ENCODE measurements at places on chromosomes 6 and 20.

DNA sequence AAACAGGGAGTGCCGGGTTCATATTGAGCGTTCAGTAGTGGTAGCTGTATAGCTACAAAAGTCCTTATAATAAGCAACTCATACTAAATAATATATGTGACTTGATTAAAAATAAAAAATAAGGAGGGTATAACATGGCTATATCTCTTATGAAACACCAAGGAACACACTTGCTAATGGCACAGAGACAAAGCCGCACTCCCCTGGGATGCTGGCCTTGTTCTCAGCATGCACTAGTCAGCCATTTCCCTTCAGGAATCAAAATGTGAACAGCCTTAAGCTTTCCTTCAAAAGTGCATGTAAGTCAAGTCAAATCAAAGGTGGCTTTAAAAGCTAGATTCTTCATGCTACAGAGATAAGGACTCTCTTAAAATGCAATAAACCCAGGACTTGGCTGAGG, 9.4 kb downstream of the HMGCLL1 start:
- ATAC-seq = no peak

DNA sequence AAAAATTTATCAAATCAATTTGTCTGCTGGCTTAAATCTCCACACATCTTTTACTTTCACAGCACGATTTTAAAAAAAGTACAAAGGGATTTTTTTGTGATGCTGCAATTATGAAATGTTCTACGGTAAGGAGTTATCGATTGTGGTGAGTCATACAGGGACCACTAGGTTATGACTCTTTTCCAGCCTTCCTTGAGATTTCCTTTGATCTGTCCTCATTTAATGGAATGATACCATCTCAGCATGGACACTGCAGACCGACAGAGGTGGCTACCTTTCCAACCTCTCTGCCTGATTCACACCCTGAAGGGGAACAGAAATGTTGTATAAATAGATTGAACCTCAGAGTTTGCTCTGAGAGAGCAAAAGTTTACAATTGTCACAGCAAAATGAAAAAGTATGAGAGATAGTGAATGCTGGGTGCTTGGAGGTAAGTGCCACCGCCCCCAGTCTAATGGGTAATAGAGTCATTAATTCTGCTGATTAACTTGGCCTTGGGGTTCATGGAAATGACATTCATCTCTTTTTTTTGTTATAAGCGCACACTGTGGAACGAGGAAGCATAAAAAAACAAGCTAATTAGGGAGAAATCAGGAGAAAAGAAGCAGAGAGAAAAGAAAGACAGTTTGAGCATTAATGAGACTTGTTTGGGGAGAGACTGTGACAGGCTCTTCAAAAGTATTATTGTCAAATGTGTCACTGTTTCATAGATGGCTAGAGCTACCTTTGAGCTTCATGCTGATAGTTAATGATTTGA, 306.0 kb downstream of the RNF144B start:
- ATAC-seq = no peak

DNA sequence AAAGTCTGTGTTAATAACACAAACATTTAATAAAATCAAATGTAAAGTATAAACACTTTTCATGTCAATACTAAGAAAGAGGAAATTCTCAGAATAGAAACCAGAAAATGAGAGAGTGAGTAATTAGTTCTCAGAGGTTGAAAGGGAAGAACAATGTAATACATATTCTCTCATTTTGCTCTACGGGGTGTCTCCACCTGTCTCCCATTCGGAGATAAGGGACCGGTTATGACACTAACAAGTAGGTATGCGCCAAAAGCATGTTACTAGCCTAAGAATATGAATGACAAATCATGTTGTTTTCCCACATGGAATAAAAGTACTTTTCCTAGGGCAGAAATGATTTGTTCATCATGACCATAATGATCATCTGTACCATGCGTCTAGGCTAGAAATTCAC, 35.6 kb upstream of the PRELID3B start:
- no peak for ATAC-seq

DNA sequence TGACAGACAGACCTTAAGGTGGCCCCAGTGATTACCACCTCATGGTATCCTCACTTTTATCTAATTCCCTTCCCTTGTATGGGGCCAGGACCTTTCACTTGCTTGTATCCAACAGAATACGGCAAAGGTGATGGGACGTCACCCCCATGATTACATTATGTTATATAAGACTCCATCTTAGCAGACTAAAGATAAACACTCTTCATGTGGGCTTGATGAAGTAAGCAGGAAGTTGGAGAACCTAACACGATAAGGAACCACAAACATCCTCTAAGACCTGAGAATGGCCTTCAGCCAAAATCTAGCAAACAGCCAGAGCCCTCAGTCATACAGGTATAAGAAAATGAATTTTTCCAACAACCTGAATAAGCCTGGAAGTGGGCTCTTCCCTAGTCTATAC, 8.0 kb downstream of the SLC17A3 start:
- ATAC-seq = no peak

DNA sequence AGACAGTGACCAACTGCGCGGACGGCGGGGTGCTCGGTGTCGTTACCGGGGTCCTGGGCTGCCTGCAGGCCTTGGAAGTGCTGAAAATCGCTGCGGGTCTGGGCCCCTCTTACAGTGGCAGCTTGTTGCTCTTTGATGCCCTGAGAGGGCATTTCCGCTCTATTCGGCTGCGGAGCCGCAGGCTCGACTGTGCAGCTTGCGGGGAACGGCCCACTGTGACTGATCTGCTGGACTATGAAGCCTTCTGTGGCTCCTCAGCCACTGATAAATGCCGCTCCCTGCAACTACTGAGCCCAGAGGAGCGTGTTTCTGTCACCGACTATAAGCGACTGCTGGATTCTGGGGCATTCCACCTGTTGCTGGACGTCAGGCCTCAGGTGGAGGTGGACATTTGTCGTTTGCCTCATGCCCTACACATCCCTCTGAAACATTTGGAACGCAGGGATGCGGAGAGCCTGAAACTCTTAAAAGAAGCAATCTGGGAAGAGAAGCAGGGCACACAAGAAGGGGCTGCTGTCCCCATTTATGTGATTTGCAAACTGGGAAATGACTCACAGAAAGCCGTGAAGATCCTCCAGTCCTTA, 1.0 kb downstream of the MOCS3 start:
- no peak for ATAC-seq

DNA sequence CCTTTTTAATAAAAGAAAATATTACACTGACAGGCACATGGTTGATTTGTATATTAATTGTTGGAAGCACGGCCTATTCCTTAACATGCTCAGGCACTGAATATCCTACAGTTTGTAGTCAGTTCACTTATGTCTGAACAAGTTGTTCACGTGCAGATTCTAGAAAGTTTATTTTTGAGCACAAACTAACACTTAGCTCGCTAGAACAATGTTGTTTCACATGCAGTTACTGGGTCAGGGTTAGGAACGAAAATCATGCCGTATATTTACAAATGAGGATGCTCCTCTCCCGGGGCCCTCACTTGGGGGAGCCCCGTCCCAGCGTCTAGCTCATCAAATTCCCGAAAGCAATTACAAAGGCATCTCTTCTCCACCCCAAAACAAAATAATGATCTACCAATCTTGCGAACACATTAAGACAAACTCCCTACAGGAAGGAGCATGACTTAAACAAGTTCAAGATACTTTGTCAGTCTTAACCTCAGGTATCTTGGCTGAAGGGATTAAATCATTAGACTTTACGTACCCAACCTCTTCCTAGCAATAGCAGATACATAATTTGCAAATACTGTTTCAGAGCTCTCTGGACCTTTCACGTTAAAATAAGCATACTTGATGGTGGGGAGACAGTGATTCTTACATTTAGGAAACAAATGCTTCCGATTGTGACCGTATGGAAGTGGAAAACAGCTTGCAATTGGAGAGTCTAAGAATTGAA, 1.5 kb downstream of the MAP7 start:
- no peak for ATAC-seq

GRCh38 chr20:48751871-48752270, 75.9 kb downstream of the PREX1 start:
- ATAC-seq = no peak
